ENCODE measurements at places on chromosomes 5 and 9.

DNA sequence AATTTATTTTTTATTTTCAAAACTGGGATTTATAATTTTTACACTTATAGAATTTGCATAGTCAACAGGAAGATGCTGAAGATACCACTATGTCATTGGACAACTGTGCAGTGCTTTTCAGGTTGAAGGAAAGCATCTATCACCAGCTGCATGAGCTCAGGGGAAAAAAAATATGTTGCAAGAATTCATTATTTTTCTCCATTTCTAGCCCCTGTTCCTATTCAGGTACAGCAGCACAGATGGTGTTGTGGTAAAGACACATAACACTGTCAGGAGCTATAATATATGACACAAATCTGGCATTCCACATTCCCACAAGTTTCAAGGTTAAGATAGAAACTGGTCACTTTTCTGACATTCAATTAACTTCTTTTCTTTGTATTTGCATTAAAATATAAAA, 1088.6 kb downstream of the MAT2B start:
- DNase-seq, result no peak

- peak; percentile 24 for DNase-seq
These were observed 30.7 kb upstream of the GPX3 start for GRCh38 chr5:150989695-150990094.

- no peak for DNase-seq
These were observed 220.1 kb downstream of the DAB2IP start for GRCh38 chr9:121871431-121872025.

GRCh38 chr5:95738072-95738471, 6.9 kb downstream of the RHOBTB3 start:
- no peak for DNase-seq

DNA sequence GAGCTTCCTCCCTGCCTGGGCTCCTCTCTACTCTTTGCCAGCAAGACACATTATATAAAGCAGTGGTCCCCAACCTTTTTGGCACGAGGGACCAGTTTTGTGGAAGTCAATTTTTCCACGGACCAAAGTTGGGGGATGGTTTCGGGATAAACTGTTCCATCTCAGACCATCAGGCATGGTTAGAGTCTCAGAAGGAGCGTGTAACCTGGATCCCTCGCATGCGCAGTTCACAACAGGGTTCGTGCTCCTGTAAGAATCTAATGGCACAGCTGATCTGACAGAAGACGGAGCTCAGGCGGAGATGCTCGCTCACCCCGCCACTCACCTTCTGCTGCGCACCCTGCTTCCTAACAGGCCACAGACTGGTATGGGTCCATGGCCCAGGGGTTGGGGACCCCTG, 142.8 kb downstream of the LIFR start:
- no peak for DNase-seq

GRCh38 chr9:73906671-73907070, 590.5 kb upstream of the RORB start:
- DNase-seq, result no peak

DNA sequence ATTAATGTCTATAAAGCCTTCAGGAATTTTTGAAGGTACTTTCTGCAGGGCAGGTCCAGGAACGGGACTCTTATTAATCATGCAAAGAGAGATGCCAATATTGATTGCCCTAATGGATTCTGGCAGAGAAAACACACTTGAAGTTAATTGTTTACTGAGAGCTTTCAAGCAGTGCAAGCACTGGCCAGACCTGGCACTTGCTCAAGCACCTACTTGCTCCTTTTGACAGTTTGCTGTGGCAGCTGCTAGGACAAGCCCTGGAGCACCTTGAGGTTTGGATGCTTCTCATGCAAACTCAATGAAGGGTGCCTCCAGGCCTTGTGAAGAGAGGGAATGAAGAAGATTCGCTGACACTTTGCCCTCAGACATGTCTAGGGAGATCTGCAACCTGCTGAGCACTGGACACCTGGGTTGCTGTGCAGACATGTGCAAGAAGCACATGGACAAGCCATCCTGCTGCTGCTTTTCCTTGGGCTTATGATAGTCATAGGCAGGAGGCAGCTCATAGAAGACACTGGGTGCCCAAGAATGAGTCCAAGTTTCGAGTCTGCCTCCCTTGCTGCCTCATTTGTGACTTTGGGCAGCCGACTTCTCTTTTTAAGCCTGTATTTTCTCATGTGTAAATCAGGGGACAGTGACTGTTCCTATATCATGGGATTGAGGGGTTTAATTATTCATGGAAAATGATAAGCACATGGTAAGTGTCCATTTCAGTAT, 88.8 kb upstream of the EQTN start:
- no peak for DNase-seq

GRCh38 chr5:73770172-73771025, 144.4 kb downstream of the ARHGEF28 start:
- no peak for DNase-seq

DNA sequence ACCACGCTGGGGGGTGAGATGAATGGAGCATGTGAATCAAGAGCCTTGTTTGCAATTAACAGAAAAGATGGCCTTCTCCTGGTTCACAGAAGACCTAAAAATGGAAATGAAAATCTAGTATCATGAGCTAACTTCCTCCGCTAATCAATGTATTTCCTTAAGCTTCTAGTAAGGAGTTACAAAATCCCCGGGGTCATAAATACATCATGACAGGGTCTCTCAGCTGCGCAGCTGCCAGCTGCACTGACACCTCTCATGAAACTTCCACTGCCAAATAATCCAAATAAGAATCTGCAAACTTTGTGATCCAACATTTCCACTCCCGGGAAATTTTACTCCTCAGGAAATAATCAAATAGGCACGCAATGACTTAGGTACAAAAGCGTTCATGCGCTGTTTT, 11.9 kb downstream of the MYO10 start:
- DNase-seq, result peak; percentile 36

- DNase-seq, result no peak
These were observed 72.7 kb downstream of the SPATA31C2 start for GRCh38 chr9:88065619-88066018.

DNA sequence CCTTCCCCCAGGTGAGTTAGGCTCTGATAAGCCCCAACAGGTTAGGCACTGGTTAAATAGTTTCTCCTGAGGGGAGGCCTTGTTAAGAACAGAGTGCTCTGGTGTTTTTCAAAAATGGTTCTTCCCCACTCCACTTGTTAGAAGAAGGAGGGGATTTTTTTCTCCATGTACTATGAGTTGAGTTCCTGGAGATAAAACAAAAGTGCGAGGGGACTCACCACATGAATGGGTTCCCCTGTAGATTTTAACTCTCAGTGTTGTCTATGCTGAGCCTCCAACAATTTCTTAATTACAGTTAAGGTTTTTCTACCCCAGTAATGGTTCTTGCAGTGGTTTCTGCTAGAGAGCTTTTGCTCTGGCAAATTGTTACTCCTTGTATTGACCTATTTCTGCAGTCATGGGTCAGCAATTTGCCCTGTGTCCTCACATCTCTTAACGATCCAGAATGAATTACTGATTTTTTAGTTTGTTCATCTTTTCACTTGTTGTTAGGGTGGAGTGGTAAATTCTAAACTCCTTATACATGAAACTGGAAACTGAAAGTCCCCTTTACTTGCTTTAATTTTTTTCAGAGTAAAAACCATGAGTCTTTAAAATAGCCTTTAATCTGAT, 44.4 kb downstream of the SCAMP1 start:
- DNase-seq, result no peak

DNA sequence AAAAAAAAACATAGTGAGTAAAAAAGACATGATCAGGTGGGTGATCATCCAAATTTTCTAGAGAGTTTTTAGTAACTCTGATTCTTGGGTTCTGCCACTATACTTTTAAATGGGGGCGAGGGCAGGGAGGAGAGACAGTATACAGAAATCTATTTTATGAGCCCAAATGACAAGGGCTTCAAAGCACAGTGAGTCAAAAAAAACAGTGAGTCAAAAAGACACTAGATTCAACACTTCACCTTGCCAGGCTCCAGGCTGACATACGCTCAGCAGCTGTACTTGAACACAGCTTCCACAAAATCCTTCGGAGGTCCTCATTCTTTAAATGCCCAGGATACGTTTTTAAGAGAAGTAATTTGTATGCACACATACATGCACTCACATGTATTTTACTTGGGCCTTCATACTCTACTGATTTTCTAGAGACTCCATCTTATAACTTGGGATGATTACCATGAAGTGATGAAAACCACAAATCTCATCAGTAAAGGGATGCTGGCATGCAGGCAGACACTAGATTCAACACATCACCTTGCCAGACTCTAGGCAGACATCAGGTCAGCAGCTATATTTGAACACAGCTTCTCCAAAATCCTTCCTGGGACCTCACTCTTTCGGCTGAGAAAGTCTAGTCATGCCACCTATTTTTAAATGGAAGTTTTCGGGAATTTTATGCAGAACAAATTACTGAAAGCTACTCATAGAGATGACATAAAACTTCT, 28.8 kb downstream of the NR3C1 start:
- DNase-seq, result no peak

DNA sequence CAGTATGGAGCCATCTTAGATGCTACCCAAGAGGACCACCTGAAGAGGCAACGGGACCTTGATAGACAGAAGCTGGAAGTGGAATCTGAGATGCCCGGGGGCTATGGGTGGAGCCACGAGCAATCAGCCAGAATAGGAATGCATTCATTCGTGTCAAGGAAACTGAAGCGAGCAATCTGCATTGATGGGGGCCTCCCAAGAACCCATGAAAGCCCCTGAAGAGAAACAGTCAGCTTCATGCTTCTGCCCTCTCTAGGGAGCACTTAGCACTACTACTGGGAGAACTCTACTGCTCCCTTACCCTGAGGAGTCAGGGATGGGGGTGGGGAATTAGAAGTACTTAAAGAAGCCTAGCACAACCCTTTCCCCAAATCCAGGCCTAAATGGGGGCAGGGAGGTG, 51.9 kb upstream of the TCERG1 start:
- DNase-seq, result peak; percentile 6

GRCh38 chr9:116267021-116267420, 113.4 kb downstream of the PAPPA start:
- DNase-seq, result no peak

DNA sequence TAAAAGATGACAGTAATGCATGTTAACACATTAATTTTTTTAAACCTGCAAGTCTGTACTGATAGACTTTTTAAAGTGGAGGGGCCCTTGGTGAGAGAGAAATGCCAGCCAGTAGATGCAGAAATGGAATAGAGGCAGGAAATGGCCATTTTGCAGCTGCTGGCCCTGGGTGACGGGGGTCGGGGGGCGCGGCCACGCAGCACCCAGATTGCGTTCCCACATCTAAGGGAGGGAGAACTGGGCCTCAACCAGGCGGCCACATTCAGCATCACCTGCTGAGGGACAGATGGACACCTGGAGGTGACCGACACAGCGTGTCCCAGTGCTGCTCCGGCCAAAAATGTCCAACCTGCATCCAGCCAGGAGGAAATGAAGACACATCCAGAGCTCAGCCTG, 6.3 kb upstream of the CLIC3 start:
- DNase-seq, result no peak

GRCh38 chr5:95937607-95938152, 24.0 kb downstream of the ELL2 start:
- no peak for DNase-seq

DNA sequence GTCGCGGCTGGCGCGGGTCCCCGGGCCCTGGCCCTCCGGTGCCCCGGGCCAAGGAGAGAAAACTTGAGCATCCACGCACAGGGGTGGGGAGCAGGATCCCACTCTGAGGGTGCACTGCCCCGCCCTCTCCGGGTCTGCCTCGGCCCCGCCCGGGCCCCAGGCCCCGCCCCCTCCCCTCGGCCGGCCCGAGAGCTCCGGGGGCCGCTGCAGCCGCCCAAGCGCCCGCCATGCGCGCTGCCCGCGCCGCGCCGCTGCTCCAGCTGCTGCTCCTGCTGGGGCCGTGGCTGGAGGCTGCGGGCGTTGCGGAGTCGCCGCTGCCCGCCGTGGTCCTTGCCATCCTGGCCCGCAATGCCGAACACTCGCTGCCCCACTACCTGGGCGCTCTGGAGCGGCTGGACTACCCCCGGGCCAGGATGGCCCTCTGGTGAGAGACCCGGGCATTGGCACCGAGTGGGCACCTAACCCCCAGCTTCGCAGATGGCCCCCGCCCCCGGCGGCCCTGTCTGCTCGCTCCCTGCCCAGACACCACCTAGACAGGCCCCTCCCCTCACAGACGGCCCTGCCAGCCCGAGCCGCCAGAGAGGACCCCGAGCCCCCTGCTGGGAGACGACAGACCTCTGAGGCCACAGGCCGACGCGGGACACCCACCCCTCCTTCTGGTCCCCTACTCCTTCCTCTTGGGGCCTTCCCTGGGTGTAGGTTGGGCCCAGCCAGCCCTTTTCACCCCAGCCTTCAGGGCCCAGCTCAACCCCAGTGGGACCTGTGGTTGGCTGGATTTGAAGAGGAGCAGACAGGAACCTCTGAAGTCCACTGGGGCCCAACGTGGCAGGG, at the start of gene CERCAM:
Gene CERCAM (plus strand): TSS at position 207 of the 831 bp plus-strand sequence. CDS start 21 bp downstream, at position 228.
- peak; percentile 74 for DNase-seq

GRCh38 chr5:83767409-83767992, 46.8 kb upstream of the HAPLN1 start:
- DNase-seq, result peak; percentile 7

DNA sequence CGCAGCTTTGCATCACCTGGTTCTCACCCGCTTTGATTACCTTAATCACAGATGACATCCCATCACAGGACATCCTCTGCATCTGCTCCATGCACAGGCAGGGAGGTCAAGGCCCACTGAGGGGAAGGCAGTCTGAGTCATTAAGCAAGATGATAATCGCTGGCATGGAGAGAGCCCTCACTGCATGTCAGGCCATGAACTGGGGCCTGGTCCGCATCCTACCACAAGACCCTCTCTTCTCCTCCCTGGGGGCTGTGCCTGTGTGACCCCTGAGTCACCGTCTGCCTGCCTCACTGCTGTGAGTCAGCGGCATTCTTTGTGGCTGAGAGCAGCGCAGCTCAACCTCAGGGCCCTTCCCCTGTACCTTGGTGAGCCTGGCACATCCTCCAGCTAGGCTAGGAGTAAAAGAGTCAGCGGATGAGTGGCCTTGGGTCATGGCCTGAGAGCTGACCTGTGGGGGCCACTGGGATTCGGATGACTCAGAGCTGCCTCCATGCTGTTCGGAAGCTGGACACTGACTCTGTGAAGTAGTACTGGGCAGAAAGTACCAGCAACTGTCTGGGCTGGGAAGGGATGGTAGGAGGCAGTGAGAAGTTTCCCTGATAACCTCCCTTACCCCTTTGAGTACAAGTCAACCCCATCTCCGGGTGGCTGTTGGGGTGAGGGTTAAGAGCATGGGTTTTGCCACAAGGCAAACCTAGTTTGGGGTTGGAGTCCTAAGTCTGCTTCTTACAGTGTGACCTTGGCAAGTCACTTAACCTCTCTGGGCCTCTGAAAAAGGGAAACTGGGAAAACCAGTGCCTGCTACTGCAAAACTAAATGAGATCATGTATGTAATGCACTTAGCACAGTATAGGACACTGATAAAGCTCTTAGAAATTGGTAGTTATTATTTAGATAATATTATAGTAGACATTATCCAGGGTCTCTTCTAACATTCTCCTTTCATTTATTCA, 14.6 kb upstream of the ARSI start:
- peak; percentile 49 for DNase-seq

- DNase-seq, result no peak
These were observed 442.4 kb downstream of the ENC1 start for GRCh38 chr5:74198156-74198555.

GRCh38 chr5:115452536-115453235, 91.9 kb downstream of the FEM1C start:
- no peak for DNase-seq
